ENCODE measurements at places on chromosomes 1 and 21.
A peak's percentile ranks its signal among the peaks of the same experiment; 100 is the strongest.

- DNase-seq: peak; percentile 59
Observed at GRCh38 chr1:98048244-98048643, 127.4 kb upstream of the DPYD start.

DNA sequence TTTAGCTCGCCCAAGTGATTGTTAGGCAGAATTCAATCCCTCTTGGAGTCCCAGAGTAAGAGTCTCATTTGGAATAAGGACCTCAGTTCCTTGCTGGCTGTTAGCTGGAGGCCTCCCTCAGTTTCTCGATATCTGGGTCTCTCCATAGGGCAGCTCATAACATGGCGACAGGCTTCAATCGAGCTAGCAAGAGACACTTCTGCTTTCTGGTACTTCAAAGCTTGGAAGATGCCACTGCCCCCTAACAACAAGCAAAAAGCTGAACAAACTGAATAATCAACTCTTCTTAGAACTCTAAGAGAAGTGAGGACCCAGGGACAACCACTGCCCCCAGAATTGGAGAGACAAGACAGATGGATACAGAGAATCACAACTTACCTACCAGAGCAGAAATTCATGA lies 86.2 kb downstream of the TEX35 start:
- DNase-seq: no peak

DNA sequence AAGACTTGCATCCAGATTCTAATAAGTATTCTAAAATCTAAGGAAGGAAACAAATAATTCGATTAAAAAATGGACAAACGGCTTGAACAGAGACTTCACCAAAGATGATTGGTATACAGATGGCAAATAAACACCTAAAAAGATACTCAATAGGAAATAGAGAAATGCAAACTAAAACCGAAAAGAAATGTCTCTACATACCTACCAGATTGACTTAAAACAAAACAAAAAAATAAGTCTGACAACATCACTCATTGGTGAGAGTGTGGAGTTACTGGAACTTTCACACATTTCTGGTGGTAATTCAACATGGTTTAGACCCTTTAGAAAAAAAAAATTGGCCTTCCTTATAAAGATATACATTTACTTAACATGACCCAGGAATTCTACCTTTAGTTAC lies 869.8 kb downstream of the TTLL7 start:
- DNase-seq: no peak

- no peak for DNase-seq
Observed at GRCh38 chr1:113660088-113660487, 99.2 kb downstream of the PHTF1 start.
